Heart right ventricle (tissue), 16 donors: ENCODE measurements at places on chromosomes 1 and 21. TPM values are rescaled to one million over a fixed set of nuclear protein-coding genes. Genes with fewer than 3 reads are reported as not detected.

- no peak for DNase-seq
Measured at GRCh38 chr1:223304931-223305330, 59.0 kb downstream of the SUSD4 start.

DNA sequence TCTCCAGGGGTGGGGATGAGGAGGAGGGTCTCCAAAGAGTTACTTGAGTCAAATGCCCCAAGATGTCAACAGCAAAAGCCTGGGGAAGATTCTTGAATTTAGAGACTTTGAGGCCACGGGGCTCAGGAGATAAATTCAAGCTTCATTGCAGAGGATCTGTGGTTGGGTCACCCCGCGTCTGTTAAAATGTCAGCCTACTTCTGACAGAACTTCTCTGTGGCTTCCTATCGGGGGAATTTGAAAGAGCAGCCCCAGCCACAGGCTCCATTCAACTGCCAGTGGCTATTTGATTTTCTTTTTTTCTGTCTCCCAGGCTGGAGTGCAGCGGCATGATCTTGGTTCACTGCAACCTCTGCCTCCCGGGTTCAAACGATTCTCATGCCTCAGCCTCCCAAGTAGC is 62.5 kb upstream of the EFHD2 start:
- no peak for DNase-seq

GRCh38 chr1:25642574-25643108 is 26.1 kb downstream of the MAN1C1 start:
- DNase-seq, result no peak

GRCh38 chr1:40743860-40744259 is 39.7 kb upstream of the KCNQ4 start:
- DNase-seq, result no peak

- no peak for DNase-seq
Measured at GRCh38 chr1:39759436-39759726, 11.8 kb downstream of the OXCT2 start.

DNA sequence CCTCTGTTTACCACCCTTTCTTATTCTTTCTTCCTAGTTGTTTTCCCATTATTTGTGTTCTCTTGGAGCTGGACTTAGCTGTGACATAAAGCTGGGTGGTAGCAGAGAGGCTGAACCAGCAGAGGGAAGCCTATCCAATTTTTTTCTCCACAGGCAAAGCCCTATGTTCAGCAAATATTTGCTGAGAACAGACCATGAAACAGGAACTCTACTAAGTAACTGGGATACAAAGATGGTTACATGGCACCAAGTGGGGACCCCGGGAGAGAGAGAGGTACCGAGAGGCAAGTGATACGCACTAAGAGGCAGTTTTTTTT is 6.6 kb downstream of the CFAP141 start:
- no peak for DNase-seq

DNA sequence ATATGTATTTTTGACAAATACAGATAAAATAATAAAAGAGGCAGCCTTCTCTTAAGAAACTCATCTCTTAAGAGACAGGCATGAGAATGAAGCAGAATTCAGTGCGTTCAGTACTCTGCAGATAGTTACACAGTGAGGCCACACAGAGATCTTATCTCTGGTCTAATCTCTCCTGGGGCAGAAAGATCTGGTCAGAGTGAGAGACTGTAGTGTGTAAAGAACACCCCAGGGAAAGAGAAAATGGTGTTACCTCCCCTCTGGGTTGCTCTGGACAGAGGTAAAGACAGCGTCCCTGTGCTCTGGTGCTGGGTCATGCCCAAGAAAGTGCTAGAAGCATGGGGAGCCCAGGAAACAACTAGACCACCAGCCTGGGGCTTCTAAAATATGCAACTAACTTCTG is 216.3 kb downstream of the SIPA1L2 start:
- no peak for DNase-seq

- no peak for DNase-seq
Measured at GRCh38 chr1:185156288-185156853, 382 bp downstream of the TRMT1L start.

DNA sequence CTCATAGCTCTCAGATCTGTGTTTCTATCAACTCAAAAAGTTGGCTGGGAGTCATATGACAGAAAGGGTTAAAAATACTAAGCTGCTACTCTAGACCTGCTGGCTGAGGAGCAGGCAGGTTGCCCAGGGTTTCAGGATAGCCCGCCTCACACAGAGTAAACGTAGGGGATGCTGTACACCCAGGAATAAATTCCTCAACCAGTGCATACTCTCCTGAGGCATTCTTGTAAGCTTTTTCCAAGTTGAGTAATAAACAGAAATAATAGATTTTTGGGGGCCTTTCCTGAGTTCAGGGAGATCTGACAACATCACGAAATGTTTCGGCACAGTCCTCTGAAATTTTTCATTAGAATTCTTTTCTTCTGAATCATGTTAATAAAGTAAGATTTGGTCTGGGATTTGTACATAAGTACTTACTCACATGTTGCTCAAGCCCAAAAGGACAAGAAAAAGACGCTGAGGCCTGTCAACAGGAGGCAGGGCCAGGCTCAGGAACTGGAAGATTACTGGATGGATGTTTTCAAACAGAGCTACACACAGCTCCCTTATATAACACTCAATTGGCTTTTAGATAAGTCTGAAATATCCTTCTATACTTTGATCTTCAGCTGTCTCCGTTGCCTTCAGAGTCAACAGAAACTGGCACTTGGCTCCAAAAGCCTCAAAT is 41.0 kb downstream of the TGFBR3 start:
- peak; percentile 27 for DNase-seq

DNA sequence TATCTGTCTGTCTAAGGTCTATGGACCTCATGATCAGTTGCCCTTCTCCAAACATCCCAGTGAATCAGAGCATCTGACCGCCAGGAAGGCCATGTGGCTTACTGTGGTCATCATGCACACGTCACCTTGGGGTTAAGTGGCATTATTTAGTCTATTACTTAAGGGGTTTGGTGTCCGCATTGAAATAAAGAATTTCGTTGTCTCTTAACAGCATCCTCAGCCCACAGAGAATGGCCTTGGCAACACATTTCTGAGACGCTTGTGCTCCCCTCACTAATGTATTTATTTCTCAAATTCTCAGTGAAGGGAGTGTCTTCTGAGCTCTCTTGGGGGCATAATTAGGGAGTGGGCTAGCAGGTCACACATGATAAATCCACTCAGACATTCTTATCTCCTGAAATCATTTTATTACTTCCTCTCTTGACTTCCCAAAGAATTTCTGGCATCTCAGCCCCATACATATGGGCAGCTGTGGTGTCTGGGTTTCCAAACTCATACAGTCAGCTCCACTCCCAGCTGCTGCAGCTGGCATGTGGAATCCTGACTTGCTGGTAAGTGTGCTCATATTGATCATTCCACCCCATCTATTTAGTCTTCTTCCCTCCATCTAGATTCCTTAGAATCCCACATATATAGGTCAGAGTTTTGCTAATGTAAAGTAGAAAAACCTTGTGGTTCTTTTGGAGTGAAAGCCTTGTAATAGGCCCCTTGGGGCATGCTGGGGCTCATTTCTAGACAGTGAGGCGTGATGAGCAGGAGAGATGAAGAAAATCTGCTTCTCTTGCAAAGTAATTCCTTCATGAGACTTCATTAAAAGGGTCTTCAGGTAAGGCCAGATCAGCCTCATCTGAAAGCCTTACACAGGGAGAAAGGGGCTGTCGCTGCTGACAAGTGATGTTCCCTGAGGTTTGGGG is 110.5 kb downstream of the HHAT start:
- DNase-seq, result no peak

DNA sequence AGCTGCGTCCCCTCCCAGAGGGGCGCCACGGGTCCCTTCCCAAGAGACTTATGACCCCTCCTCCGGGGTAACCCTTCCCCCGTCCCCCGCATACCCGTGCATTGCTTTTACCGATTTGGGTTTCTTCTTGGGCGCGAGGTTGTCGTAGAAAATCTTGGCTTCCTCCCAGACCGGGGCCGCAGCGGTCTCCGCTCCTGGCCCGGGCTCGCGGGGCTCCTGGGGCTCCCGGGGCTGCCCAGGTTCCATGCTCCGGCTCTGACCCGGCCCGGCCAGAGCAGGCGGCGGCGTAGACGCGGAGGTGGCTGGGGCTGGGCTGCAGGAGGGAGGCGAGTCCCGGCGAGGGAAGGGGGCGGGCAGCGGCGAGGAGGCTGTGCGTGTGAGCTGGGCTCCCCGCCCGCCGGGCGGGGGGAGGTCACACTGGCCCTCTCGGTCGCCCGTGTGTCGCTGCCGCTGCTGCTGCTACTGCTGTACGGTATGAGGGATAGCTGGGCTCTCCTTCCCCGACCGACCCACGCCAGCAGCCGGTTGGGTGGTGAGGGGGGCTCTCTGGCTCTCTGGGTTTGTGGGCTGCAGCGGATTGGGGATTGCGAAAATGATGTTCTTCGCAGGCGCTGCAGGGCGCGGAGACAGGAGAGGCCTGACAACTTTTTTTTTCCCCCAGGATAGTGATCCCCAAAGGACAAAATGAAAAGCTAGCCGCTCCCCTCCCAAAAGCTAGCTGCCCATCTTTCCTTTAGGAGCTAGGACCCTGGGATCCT is at the start of gene NT5C1A:
TSS of gene NT5C1A (minus strand) at position 315 of the 758 bp plus-strand sequence. CDS start at position 246, 69 bp downstream.
- peak; percentile 41 for DNase-seq

DNA sequence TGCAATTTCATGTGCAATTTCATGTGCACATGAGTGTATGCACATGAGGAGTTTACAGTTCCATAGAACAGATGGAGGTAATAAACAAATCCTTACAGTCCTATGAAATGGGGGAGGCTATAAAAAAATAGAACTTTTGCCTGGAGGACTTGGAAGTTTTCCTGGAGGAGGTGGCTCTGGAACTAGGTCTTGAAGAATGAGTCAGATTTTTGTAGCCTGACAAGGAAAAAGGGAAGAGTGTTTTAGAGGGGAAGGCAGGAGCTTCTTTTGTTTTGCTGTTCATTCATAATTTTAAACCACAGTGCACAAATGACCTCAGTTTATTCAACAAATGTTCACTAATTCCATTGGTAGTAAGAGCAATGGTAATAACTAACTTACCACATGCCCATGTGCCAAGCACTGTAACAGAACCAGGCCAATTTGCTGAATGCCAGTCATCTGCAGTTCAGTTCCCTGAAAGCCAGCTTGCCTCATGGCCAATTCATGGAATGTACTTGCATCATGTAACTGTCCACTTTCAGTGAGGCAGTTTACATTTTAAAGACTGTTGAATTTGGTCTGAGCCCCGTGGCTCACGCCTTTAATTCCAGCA is 2.7 kb downstream of the DIO1 start:
- no peak for DNase-seq

DNA sequence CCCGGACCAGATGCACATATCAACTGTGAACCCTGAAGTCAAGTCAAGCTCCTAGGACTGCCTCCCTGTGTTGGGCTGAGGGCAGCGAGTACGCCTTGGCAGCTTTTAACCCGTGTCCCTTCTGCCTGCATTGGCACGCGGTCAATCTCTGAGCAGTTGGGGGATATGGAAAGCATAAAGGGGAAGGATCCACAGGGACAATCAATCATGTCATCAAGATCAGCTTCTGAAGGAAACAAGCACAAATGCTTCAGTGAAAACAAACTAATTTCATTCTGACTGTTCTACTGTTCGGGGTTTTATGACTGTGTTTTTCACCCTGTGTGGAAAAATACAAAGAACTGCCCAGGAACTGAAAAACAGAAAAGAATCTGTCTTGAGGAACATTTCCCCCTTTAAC is 106.2 kb downstream of the RUNX1 start:
- DNase-seq, result no peak

DNA sequence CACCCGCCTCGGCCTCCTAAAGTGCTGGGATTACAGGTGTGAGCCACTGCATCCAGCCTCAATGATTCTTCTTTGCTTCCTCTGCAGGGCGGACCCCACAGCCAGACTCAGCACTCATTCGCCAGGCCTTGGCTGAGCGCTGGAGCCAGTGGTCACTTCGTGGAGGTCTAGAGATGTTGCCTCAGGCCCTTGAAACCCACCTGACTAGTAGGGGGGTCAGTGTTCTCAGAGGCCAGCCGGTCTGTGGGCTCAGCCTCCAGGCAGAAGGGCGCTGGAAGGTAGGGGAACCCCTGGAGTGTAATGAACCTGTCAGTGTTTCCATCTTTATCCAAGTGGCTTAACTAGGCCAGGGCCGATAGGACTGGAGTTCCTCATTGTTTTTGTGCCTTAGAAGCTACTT is 2.7 kb downstream of the PPOX start:
- DNase-seq, result no peak

GRCh38 chr1:236021424-236022135 is 43.3 kb downstream of the NID1 start:
- DNase-seq, result peak; percentile 50

- DNase-seq, result no peak
Measured at GRCh38 chr1:84291882-84292655, 9.4 kb upstream of the SAMD13 start.

- no peak for DNase-seq
Measured at GRCh38 chr1:184555665-184556641, 169.1 kb downstream of the C1orf21 start.

DNA sequence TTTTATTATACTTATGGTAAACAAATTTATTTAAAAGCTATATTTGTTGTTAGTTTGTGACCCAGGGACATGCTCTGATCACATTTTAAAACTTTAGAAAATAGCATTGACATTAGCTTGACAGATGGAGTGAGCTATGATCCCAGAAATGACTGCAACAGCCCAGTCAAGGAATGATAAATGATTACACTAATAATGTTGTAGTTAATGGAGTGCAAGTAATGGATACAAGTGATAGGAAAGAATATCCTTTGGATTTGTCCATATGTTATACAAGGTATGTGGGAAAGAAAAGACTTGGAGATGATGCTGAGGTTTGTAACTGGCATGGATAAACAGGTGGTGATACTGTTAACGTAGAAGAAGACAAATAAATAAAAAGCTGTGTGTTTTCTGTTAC is 1908.7 kb downstream of the MRPL39 start:
- no peak for DNase-seq

- no peak for DNase-seq
Measured at GRCh38 chr1:22736501-22737080, 26.0 kb downstream of the EPHB2 start.

DNA sequence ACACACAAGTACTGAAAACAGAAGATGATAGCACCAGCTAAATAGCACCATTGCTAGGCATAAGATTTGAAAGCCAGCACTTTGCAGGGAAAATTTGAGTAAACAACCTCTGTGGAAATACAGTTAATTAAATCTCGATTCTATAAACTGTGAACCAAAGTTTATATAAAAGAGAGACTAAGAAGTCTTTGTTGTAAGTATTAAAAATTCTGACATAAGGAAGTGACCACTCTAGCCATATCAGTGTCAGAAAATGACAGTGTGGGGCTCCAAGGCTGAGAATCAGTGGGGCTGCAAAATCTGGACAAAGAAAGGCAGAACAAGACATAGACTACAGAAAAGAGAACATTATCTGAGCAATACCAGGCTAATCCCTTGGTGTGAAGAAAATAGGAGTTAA is 292.2 kb downstream of the ST6GALNAC3 start:
- no peak for DNase-seq

- DNase-seq, result no peak
Measured at GRCh38 chr1:211677659-211678058, 2.2 kb upstream of the NEK2 start.

GRCh38 chr21:33374450-33375096 is 28.6 kb upstream of the IFNGR2 start:
- peak; percentile 32 for DNase-seq

The SELL gene
- total RNA-seq, result 1.4 TPM

The PTPRU gene
- total RNA-seq, result 15.3 TPM

The GBP4 gene
- total RNA-seq, result 14.6 TPM

The SPRR2A gene
- not detected for total RNA-seq

The CYYR1 gene
- 14.7 TPM for total RNA-seq

The PDPN gene
- 14.2 TPM for total RNA-seq

The TNFRSF9 gene
- total RNA-seq, result not detected

The DCDC2B gene
- total RNA-seq, result not detected

The ALX3 gene
- total RNA-seq, result not detected

The COL9A2 gene
- 0.30 TPM for total RNA-seq

The MLLT11 gene
- 57.8 TPM for total RNA-seq

The SH3BGRL3 gene
- 85.8 TPM for total RNA-seq

The ACKR1 gene
- total RNA-seq, result 7.3 TPM

The UCHL5 gene
- total RNA-seq, result 37.7 TPM

The DNAI4 gene
- 14.7 TPM for total RNA-seq

The IGSF5 gene
- total RNA-seq, result 6.0 TPM

The SHE gene
- total RNA-seq, result 11.2 TPM
